HCEC 1CT (cell line): ENCODE measurements at places on chromosomes 4 and X.

DNA sequence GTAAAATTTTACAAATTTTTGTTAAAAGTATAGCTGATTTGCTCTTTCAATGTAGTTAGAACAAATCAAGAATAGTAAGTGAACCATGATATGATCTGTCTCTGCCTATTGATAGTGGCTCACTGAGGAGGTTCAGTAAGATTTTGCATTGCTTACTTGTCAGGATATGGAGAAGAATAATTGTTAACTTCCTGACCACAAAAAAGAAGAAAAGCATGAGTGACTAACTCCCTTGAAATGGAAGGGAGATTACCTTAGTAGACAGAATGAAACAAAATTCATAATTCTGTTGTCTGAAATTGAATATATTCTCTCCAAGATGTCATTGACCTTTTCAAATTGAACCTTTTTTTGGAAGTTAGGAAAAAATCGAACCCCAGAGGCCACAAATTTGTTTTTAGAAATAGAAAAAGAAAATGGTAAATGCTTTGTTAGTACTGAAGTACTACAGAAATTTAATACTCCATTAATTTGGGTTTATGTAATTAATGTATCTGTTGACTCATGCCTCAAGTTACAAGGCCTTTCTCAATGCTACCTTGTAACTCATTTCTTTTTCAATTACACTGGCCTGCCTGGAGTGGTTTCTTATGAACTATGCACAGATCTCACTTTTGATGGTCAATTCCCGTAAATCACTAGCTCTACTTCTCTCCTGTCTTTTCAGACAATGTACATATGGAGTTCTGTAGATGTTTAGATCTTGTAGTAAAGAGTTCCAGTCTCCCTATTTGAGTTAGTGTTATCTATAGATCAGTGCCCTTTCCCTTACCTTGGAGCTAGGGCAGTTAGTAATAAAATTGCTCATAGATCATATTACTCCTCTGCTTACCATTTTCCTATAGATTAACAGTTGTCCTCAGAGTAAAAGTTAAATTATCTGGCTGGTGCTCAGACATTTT lies 139.3 kb downstream of the TLL1 start:
- DNase-seq, result peak; percentile 26

- no peak for DNase-seq
These were observed 23.9 kb upstream of the GATB start for GRCh38 chr4:151784706-151785105.

DNA sequence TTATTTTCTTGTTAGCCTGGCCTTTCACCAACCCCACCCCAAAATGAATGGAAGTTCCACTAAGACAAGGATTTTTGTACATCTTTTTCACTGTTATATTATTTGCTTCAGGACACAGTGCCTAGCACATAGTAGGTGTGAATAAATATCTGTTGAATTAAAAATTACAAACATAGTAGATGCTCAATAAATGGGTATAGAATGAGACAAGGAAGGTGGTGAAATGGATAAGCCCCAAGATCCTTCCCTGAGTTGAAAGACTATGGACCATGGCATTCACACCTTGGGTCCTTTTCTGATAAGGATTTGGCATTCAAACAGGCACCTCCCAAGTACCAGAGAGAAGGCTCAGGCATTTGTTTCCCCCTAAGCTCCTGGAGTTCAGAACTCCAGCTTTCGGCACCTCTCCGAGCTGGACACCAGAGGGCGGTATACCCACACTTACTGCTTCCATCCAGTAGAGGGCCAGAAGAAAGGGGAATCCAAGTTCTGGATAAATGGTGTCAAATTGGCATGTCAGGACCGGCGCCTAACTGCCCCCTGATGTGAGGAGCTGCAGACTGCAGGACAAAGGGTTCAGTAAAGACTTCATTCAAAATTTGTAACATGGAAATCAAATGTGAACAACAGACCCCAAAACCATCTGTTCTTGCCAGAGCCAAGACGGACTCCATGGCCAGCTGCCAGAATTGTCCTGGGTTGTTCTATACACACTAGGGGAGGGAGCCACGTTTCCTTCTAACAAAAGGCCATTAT lies 193.0 kb downstream of the GPC3 start:
- DNase-seq, result peak; percentile 54

DNA sequence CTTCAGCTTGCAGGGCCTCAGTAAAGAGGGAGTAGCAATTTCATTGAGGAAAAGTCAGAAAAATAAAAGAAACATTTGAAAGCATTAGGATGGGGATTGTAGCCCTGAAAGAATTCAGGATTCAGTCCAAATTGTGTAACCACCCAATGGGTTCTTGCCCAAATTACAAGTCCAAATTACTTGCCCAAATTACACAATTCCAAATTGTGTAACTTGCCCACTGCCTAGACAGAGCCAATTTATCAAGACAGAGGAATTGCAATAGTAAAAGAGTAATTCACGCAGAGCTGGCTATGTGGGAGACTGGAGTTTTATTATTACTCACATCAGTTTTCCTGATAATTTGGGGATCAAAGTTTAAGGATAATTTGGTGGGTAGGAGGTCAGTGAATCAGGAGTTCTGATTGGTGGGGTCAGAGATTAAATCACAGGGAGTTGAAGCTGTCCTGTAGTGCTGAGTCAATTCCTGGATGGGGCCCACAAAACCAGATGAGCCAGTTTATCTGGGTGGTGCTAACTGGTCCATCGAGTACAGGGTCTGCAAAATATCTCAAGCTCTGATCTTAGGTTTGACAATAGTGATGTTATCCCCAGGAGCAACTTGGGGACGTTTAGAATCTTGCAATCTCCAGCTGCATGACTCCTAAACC lies 18.1 kb upstream of the PAGE5 start:
- DNase-seq, result no peak

DNA sequence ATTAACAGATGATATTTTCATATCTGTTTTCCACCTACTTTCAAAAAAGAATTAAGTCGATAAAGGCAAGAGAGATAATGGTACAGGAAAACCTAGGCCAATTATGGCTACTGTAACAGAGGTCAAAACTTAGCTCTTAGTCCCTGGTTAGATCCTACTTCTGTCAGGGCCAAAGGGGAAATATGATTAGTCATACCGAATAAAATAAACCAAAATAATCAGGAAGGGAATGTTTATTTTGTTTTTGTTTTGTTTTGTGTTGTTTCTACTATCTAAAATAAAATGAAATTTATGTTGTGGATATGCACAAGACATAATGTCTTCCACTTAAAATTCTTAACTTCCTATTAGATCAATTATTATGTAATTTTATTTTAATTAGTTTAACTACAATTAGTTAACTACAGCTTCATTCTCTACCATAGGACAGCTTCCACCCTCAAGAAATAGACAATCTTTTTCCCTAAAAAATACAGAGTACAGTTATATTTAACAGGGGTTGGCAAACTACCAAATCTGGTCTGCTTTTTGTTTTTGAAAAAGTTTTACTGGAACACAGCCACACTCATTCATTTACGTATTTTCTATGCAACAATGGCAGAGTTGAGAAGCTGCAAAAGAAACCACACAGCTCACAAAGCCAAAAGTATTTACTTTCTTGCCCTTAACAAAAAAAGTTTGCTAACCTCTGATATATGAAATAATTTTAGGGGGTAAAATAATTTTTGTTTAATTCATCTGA lies 25.4 kb downstream of the TMEM47 start:
- no peak for DNase-seq

DNA sequence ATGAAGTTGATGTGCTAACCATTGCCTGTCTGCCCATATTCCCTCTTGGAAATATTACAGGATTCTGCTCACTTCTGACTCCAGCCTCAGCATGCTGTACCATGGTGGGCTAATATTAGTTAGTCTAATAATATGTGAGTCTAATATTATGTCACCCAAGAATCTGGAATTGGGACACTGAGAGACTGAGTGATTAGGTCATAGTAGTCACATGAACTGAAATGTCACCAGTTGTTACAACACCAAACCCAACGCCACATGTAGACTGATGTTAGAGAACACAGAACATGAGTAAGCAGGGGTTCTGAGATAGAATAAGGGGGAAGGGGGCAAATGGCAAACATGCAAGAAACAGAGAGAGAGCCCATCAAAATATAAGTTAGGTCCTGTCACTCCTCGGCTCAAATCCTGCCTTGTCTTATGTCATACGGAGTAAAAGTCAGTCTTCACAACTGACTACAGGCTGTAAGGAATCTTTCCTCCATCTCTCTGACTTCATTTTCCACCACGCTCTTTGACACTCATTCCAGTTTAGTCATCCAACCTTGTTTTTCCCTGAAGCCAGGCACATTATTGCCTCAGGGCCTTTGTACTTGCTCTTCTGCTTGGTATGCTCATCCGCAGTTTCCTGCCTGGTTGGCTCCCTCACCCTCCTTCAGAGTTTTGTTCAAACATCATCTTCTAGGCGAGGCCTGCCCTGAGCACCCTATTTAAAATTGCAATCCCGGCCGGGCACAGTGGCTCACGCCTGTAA lies 9.6 kb upstream of the SLAIN2 start:
- DNase-seq, result peak; percentile 62

DNA sequence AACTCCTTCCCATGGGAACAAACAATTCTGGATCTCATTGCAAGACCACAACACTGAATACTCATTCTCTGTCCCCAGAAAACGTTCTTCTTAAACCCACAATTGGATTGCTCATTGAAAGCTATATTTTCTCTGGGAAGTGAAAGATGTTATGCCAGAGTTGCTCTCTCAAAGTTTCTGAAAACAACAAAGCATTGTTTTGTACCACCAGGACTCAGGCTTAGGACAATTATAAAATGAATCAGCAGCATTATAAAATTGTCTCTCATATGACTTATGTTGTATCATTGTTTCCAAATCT lies 26.5 kb downstream of the TFDP3 start:
- no peak for DNase-seq
